ENCODE measurements at places on chromosomes 7 and 10. TPM values are rescaled to one million over a fixed set of nuclear protein-coding genes. Genes with fewer than 3 reads are reported as not detected.

DNA sequence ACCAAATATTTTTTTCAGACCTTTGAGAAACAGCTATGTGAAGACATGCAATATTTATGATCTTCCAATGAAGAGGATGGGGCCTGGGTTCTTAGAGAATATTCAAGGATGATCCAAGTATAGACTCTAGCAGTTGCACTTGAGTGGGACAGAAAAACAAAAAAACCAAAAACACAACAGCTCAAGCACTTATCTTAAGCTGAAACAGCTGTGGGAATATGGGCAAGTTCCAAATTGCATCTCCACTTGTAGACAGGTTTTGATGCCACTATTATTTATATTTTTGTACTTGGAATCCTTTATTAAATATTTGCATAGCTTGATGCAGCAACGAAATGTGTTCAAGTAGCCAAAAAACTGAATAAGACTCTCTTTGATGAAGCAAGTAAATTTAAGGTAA is 2.2 kb upstream of the PDK4 start:
- no peak for DNase-seq

DNA sequence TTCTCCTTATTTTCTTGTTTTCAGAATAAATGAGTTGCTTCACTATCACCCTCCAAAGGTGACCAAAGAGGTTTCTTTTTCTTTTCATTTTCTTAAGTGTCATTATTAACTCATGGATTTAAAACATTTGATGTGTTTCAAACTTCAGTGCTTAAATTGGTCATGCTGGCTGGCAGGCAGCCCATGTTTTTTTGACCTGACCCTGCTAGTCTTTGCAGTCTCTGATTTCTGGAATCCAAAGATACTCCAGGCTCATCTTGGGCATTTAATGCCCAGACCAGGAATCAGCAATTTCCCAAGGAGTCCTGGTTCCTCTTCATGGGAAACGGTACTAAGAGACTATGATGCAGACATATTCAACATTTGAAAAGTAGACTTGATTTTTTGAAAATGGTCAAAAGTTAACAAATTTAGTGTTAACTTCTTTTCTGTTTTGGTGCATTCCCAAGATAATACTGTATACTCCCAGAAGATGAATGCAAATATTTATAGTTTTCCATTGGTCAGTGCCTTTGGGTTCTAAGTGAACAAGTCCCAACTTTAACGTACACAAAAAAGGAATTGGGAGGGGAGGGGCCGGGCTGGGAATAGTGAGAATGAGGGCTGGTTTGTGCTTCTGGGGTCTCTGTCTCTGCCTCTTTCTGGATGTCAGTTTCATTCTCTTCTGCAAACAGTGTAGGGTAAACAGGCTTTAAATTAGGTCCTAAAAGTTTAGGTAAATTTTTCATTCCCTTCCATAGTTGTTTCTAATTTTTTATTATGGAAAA is 19.8 kb downstream of the NUB1 start:
- DNase-seq: no peak

DNA sequence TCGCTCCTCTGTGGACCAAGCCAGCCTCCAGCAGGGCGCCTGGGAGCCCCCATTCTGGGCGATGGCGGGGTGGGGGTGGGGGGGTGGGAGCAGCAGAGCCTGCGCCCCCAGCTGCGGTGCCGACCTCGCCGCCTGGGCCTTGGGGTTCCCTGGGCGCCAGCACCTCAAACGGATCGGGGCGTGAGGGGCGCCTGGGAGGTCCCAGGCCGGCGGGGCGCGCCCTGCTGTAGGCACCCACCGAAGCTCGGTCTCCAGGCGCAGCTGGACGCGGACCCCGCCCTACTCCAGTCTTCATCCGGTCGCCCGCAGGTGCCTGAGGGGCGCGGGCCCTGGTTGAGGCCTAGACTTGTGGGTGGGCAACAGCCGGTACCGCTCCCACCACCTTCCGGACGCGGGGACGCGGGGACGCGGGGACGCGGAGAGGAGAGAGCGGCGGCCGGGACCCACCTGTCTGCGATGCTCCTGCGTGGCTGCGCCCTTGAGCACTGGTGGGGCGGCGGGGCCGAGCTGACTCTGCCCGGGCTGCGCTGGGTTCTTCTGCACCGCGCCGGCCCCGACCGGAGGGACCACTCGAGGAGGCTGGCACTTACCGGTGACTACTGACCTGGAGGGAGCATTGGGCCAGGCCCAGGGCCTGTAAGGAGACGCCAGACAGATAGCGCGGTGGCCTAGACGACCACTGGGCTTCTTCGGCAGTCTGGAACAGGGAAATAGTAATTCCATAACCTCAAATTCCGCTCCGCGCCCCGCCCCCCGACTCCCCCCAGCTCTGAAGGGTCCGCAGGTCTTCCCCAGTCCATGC is 5.5 kb upstream of the KCP start:
- no peak for DNase-seq

Gene CYP3A7
- not detected for total RNA-seq

DNA sequence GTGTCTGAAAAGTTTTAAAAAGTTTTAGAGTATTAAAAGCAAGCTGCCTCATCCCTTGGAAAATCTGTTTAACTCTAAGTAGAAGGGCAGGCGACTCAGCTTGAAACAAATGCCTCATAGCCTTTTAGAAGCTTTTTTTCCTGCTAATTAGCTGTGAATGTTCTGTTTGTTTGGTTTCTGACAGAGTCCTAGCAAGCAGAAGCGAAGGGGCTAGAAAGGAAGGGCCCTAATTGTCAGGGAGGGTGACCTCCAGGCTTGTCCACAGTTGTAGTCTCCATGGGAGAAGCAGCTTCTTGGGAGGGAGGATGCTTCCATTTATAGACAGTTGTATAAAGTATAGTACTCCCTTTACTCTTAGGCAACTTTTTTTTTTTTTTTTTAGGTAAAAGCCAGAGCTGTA is 90.9 kb downstream of the DNAJC1 start:
- DNase-seq: no peak

DNA sequence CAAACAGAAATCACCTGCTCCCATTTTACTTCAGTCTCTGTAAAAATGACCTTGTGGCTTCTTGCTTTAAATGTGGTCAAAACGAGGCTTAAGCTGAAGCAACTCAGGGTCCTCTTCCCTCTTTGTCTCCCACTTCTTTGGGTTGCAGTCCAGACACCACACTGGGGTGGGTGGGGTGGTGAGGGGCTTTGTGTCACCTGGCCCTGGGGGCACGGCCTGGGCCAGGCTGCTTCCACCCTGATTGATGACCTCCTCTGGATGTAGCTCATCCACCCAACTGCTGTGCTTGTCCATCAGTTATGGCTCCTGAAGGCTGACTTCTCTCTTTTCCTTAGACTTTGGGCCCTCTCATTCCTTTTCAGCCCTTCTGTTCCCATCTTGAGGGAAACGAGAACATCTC is 26.8 kb upstream of the NPS start:
- DNase-seq: no peak

All from glomerular endothelial cell (primary cell).